ENCODE measurements at places on chromosomes 5 and 9.

DNA sequence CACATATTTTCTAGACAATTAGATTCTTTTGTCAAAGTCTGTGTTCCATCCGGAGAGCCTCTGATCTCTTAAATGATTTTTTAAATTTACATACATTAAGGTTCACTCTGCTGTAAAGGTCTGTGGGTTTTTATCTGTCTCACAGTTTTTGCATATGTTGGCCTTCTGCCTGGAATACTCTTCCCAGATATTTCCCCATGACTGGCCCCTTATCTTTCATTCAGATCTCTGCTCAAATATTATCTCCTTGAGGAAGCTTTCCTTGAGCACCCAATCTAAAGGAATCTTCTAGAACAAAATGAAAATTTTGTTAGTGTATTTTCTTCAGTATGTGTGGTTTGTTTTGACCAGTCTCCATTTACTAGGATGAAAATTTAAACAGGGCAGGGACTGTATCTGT lies 26.3 kb downstream of the FAF2 start:
- DNase-seq, result peak; percentile 26

DNA sequence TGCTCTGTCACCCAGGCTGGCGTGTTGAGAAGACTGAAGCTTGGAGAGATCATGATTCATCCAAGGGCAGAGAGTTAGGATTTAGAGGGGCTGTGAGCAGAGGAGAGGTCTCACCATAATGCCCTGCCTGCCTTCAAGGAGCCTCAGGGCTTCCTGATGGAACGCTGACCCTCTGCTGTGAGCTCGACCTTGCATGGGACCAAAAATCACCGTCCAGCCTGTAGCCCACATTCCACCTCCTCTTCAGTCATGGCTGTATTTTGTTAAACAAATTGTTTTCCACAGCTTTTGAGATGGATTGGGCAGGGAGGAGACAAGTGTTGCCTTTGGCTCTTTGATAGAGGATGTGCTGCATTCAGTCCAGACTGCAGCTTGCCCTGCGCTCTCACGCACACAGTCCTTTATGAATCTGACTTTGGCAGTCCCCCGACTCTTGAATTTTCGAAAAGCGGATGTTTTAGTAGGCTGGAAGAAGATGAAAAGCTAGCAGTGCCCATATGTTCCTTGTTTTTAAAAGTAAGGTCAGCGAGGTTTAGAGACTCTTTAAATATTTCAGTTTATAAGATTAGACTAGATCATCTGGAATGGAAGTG lies 79.5 kb downstream of the MVB12B start:
- DNase-seq, result no peak

GRCh38 chr9:127651697-127652610 lies 39.9 kb downstream of the STXBP1 start:
- no peak for DNase-seq

DNA sequence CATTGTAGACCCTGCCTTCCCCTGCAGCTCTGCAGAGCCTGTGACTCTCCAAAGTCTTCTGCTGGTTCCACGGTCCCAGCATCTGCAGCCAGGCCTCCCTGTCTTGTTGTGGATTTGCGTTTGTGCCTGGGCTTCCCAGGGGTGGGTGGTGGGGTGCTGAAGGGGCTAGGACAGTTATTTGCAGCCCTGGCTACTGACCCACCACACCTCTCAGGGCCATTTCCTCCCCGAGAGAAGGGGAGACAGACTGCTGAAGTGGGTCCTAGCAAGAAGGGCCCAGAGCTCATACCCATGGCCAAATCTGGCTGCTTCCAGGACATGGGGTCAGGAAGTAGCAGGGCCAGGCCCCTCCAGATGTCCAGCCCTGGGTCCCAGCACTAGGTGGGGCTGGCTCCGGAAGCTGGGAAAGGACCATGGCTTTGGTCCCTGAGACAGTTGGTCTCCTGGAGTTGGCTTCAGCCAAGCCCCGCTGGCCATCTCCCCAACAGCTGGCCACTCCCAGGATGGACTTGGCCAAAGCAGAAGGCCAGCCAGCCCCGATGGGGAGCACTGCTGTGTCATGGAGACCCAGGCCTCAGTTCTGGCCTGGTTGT lies 26.3 kb downstream of the GSN start:
- no peak for DNase-seq

GRCh38 chr5:76084496-76085242 lies 1.5 kb downstream of the SV2C start:
- no peak for DNase-seq

GRCh38 chr9:134286471-134287245 lies 39.6 kb upstream of the RXRA start:
- no peak for DNase-seq

DNA sequence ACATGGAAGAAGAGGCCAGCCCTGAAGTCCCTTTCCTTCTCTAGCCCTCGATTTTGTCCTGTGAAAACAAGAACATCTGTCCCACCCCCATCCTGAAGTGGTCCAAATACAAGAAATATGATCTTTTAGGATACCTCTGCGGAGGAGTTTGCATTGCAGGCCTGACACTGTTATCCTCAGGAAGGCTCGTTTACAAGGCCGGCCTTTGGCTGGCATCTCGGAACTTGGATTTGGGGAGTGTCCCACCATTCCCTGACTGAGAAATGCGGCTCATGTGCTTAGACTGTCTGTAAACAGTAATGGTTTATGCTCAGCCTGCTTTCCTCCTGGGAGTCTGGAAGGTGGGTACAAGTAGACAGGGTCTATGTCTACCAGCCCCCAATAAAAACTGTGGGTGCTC lies 26.4 kb downstream of the WHRN start:
- no peak for DNase-seq
